ENCODE measurements at places on chromosomes 11 and 22.
A peak's percentile ranks its signal among the peaks of the same experiment; 100 is the strongest.

- DNase-seq, result peak; percentile 31
Observed at GRCh38 chr11:85787809-85788760, 22.9 kb downstream of the SYTL2 start.

- no peak for DNase-seq
Observed at GRCh38 chr11:91653079-91653754, 571.4 kb upstream of the FAT3 start.

DNA sequence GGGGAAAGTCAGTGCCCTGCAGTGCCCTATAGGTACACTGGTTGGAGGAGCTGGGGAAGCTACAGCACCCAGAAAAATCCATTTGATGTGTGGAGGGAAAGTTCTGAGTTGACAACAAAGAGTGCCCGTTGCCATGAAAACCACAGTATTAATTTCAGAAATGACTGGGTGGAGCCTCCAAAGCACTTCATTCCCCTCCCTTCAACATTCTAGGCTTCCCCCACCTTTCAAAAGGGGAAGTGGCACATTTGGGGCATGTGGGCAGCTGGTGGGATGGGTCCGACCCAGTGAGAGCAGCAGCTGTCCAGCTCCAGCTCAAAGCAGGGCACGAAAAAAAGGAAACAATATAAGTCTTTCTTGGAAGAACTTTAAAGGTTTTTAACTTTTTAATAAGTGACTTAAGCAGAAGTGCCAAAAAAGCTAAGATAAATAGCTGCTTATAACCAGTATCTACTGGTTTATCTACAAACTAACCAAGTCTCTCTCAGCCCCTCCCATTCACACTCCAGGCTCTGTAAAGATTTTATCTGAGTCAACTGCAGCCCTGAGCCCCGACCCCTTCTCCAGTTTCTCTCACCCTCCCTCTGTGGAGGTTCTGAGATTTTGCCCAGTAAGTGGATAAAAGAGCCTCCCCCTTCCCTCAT lies 9.0 kb upstream of the AHNAK start:
- DNase-seq, result no peak

- no peak for DNase-seq
Observed at GRCh38 chr11:15912825-15913224, 443.5 kb downstream of the SOX6 start.

DNA sequence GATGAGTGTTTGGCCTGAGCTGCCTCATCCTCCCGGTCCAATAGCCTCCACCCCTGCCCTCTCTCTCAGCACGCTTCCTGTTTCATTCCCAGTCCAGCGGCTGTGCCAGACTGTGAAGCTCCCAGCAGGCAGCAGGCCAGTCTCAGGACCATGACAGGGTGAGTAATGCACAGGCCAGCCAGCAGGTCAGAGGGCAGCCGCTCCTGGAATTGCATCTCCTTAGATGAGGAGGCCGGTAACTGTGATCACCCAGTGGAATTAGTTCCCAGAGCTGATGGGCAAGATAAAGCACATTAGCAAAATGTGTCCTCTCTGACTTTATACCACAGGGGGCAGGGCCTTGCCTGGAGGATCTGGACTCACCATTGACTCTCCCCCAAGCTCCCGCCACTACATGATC lies 251.2 kb downstream of the ETS1 start:
- no peak for DNase-seq

GRCh38 chr11:3222941-3223915 lies 4.6 kb upstream of the MRGPRG start:
- DNase-seq, result no peak

DNA sequence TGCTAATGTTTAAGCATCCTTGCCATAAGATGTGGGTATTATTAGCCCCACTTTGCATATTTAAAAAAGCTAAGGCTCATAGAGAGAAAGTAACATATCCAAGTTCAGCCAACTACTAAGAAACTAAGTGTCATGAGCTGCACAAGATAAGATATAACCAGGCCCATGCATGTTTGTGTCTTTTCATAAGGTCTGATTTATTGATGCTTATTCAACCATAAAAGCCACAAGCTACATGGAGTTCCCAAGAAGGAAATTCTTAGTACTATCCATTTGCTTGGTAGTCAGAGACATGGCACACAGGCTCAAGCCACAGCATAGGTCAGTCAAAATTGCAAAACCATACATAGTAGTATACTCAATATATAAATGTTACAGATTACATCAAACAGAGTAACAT lies 488.5 kb downstream of the SOX6 start:
- no peak for DNase-seq

GRCh38 chr11:70804139-70804837 lies 406.0 kb downstream of the CTTN start:
- no peak for DNase-seq

DNA sequence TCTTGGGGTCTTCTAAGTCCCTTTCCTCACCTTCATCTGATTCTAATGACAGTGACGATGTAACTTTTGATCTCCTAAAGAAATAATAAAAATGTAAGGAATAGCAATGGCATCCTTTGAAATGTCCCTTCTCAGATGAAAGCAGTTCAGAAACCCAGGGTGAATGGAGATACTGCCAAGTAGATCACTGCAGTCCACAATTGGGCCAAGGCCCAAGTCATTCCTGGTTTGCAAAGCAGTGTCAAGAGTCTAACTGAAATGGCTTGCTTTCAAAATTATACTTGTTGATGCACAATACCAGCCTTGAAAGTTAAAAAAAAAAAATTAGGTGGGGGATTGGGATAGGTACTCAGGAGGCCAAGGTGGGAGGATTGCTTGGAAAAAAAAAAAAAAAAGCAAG lies 20.4 kb downstream of the ASCC2 start:
- no peak for DNase-seq

DNA sequence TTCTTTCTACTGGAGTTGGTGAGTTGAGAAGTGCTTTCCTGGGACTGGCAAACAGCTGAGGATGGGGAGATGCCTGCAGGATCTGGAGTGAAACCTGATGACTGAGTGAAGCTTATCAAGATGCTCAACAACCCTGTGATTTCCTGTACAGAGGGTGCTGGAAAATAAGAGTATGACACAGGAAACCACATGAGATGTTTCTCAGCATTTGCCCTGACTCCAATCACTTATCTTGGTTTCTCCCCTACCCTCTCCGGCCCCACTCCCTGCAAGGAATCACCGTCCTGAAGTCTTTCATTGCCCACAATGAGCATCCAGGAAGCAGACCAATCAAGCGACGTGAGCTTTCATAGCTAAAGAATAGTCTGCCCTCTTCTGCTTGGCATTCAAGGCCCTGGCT lies at the start of gene MRGPRX2:
Gene MRGPRX2 (minus strand): TSS at position 89 of the 400 bp plus-strand sequence. CDS start 4,315 bp downstream, outside the sequence.
- DNase-seq, result no peak

DNA sequence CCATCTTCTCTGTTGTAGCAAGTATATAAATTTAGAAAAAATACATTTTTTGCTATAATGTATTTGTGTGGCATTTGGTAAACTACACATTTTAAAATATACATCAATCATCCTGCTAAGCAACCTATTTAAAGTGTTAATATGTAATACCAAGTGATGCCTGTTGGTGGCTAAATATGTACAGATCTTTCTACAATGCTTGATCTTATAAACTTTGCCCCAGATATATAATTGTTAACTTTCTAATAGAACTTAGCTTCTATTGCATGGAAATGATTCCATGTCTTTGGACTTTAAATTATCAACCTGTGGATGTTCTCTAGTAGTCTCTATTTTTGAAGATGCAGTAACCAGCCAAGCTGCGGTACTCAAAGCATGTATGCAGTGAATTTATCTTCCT lies 1260.4 kb upstream of the RAG2 start:
- DNase-seq, result no peak

DNA sequence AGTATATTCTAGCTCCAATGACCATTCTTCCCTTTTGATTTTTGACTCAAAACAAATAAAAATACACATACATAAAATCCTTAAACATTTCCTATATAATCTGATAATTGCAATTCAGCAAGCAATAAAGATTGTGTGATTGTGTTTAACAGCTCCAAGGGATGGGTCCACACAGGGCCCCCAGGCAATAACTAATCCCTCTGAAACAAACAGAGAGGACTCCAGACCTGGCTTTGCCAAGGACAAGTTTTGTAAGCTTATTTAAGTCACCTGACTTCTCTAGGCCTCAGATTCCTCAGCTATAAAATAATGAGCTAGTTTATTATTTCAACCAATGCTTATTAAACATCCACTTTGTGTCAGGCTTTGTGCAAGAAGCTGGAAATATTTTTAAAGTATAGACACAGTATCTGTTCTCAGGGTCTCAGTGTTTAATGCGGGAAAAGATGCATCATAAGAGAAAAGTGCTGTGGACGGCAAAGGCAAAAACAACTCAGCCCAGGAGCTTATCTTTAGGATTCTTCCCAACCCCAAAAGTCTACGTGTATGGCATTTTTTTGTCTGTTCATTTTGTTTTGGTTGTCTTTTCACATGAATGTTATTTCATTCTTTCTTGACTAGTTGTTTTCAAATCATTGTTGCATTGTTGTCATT lies 20.1 kb downstream of the FZD4 start:
- no peak for DNase-seq

GRCh38 chr11:65826984-65827735 lies 6.6 kb upstream of the SNX32 start:
- no peak for DNase-seq

DNA sequence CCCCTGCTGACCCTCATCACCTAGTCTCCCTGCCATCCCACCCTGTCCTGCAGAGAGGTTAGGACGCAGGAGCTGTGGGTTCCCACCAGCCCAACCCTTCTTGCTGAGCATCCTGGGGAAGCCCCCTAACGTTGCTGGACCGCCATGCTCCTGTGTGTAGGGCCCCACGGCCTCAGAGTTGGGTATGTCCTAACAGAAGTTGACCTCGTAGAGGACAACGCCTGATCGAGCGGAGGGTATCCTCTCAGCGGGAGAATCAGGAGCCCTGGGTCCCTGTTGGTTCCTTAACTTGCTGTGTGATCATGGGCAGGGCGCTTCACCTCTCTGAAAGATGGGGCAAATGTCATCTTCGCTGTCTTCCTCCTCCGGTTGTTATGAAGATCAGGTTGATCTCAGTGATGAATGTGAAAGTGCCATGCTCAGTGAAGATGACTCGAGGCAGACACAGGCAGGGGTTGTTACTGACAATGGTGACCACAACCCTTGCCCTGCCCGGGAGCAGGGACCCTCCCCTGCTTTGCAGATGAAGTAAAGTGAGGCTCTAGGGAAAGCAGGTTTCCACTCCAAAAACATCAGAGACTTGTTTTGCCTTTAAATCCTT lies 19.3 kb upstream of the CD5 start:
- DNase-seq, result no peak

DNA sequence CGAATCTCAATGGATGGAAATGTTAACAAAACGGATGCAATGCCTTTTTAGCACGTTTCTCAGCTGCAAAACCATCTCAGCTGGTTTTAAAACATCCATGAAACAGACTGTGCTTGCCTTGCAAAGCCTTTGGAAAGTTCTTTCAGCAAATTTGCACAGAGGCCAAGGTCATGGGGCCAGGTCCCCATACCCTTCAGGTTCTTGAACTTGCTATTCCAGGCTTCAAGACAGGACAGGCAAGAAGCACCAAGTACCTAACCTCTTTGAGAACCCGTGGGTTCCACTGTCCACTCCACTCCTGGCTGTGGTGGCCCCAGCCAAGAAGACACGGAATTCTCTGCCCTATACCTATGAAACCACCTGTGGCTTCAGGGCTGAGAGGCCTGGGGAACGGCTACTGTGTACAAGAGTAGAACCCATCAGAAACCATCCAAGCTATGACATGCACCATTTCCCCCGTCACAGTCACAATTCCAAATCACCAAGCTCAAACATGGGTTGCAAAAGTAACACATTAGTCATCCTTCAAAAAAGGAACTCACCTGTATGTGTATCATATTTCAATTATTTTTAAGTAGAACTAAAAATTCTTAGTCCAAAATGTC lies 17.0 kb downstream of the TNKS1BP1 start:
- no peak for DNase-seq

GRCh38 chr22:19035474-19036228 lies 86.6 kb downstream of the DGCR2 start:
- DNase-seq, result no peak

- no peak for DNase-seq
Observed at GRCh38 chr11:41145420-41145819, 314.0 kb downstream of the LRRC4C start.

GRCh38 chr11:64848826-64849597 lies 4.6 kb upstream of the CDC42BPG start:
- DNase-seq, result no peak

DNA sequence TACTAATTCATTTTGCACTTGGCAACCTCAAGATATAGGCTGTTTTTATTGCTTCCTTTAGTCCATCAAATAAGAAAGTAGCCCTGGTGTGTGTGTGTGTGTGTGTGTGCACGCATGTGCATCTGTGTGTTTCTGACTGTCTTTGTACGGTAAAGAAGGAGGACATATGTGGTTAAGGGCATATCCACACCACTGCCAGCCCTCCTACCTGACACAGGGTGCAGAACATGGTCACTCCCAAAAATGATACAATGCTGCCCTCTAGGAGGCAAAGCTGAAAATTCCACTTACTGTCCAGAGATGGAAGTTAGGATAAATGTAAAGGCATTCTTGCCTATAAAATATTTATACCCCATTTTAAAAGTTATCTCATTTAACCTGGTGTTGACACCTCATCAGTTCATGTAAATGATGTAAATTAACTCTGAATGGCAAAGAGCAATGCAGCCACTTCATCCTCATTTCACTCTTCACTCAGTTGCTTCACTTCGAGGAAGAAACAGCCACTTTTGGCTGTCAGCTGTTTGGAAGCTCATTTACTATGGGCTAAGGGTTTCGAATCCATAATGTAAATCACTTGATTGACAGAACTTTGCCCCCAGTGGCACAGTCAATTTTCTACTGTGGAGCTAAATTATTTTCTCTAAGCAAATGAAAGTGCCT lies 83.1 kb upstream of the MTNR1B start:
- DNase-seq, result no peak

GRCh38 chr11:128582496-128583366 lies 4.6 kb downstream of the ETS1 start:
- DNase-seq, result no peak

GRCh38 chr11:103963648-103964047 lies 72.8 kb upstream of the DDI1 start:
- no peak for DNase-seq

- DNase-seq, result no peak
Observed at GRCh38 chr11:115927823-115928329, 423.7 kb upstream of the CADM1 start.

GRCh38 chr11:92607969-92608722 lies 361.3 kb upstream of the MTNR1B start:
- no peak for DNase-seq

GRCh38 chr11:129766898-129767604 lies 48.6 kb upstream of the TMEM45B start:
- DNase-seq, result no peak

- DNase-seq, result no peak
Observed at GRCh38 chr22:25929321-25929878, 187.4 kb downstream of the MYO18B start.

- DNase-seq, result no peak
Observed at GRCh38 chr11:1778141-1778911, 14.6 kb upstream of the CTSD start.
